H1 (cell line): ENCODE measurements at places on chromosomes 5 and 9. TPM values are rescaled to one million over a fixed set of nuclear protein-coding genes. Genes with fewer than 3 reads are reported as not detected.

Gene WHRN
- 7.4 and 7.7 TPM in 2 replicates for total RNA-seq

Gene CMBL
- 27.9 and 30.9 TPM in 2 replicates for total RNA-seq

GRCh38 chr5:30781643-30782042, 411.8 kb upstream of the CDH6 start:
- no peak for DNase-seq

GRCh38 chr5:118551031-118551430, 437.3 kb downstream of the DTWD2 start:
- no peak for DNase-seq

Gene LHX3
- total RNA-seq, result not detected in 2 replicates

Gene TMEM215
- total RNA-seq, result 0.36 and 0.67 TPM in 2 replicates

DNA sequence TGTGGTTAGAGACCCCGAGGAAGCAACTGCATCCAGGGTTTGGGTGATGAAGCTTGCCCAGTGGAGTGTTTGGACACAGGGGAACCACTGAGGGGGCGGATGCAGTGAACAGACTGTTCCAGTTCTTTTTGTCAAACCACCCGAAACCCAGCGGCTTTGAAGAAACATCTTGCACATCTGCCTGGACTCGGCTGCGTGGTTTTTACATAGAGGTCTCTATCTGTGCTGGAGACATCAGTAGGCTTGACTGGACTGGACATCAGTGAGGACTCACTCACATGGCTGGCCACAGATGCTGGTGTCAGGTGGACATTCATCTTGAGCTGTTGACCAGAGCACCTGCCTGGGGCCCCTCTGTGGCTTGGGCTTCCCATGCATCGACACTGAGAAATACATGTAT, 15.3 kb upstream of the SPATA31E1 start:
- no peak for DNase-seq

DNA sequence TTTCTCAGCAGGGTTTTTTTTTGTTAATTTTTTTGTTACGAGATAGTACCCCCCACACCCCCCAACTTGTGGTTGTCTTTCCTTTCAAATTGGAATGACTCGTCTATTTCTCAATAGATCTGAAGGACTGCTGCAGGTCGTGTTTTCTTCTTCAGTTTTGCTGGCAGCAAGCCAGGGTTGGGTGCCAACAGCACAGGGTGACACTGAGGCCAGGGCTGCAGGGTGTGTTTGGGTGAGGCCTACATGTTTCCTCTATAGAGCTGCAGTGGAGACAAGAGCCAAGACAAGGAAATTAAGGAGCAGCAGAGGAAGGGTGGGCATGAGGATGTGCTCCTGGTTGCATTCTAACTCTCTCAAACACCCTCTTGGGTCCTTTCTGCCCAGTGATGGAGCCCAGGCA, 52.2 kb downstream of the NXNL2 start:
- DNase-seq, result no peak
